Astrocyte of the hippocampus (primary cell): ENCODE measurements at places on chromosomes 6 and 20.
A peak's percentile ranks its signal among the peaks of the same experiment; 100 is the strongest.

DNA sequence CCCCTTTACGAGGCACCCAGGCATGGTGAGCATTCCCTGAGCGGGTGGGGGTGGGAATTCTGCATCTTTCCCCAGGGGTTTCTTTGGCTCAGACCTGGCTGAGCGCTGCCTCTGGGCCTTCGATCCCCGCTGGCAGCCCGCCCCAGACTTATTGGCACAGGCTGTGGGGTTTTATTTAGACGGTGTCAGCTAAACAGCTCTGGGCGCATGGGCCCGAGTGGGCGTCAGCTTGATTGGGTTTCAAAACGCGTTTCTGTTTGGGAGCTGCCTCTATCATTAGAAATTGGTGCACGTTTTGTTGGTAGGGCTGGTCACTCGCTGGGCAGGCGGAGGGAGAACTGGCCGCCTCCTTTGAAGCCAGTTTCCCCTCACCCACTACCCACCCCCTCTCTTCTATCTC lies 21.0 kb downstream of the PMEPA1 start:
- DNase-seq, result peak; percentile 68

GRCh38 chr6:10979603-10980002 lies 64.5 kb downstream of the ELOVL2 start:
- no peak for DNase-seq

GRCh38 chr6:74598462-74599393 lies 607.1 kb downstream of the COL12A1 start:
- DNase-seq, result no peak

GRCh38 chr20:50517817-50518154 lies 7.6 kb downstream of the PTPN1 start:
- DNase-seq, result no peak

GRCh38 chr6:79077715-79078074 lies 359 bp downstream of the PHIP start:
- DNase-seq, result no peak

- DNase-seq, result no peak
These were observed 258.1 kb downstream of the CLIC5 start for GRCh38 chr6:45757443-45758130.

GRCh38 chr6:2081155-2082138 lies 164.0 kb downstream of the GMDS start:
- peak; percentile 5 for DNase-seq

GRCh38 chr20:61636531-61637116 lies 384.6 kb downstream of the CDH4 start:
- DNase-seq, result no peak

DNA sequence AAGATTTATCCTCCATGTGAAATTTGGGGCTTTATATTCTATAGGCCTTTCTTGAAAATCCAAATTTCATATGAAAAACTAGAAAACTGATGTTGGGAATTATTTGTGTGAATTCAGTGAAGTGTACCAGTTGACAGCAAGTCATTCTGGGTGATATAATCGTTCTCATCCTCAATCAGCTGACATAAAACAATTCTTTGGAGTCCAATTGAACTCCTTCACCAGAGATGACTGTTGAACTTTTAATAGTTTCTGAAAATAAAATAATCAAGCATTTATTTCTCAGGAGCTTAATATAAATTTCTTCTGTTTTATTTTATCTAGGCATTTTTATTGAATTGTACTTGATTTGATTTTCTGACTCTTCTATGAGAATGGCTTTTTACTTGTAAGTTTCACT lies 92.6 kb downstream of the ADGRB3 start:
- DNase-seq, result no peak

DNA sequence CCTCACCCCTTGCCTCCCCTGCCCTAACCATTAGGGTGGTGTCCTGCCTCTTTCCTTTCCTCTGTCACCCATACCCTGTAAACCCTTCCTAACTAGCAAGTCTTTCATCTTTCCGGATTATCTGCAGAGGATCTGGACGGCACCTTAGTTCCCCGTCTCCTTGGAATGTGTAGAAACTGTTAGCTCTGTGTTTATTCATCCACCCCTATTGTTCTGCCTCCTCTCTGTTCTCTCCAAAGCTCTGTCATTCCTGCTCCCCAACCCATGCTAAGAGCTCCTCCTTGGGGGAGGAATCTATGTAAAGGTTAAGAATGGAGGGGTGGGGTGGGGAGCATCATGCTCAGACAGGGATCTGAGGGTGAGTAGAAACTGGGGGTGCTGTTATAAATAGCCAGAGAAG lies 39.4 kb upstream of the KCNK5 start:
- no peak for DNase-seq

DNA sequence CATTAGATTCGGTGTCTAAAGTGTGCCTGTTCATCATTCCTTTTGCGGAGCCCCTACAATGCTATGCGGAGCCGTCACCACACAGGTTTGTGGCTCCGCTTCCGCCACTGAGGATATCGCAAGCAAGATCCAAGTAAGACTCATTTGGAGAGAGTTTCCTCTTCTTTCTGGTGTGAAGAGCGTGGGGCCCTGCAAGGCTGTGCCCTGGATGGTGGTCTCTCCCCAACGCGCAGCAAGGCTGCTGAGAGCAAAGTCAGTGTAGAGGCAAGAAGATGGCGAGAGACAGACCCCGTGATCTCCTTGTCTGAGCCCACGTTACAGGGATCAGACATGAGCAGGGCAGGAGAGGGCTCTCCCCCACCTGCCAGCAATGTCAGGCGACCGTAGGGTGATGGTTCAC lies 96.3 kb upstream of the AFDN start:
- no peak for DNase-seq

GRCh38 chr6:162856885-162857284 lies 129.1 kb downstream of the PACRG start:
- peak; percentile 94 for DNase-seq

- peak; percentile 5 for DNase-seq
These were observed 448.0 kb downstream of the EYS start for GRCh38 chr6:65259059-65259458.

DNA sequence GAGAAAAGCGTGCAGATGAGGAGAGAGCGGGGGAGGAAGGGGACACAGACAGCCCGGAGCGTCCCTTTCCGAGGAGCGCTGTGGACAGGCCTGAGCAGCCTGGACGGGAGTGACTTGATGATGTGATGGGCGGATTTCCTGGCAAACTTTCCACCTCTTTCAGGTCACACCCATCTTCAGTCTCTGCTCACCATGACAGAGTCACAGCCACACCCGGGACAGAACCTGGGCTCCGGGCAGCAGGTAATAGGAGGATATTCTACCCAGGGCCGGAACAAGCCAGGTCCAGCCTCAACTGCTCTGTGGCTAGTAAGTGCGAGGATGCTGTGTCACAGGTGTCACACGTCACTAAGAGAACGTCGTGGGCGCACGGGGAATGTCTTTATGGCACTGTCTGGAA lies 84.3 kb downstream of the THBS2 start:
- DNase-seq, result no peak

- no peak for DNase-seq
These were observed 5.2 kb downstream of the AGPAT4 start for GRCh38 chr6:161268531-161269210.

GRCh38 chr6:141483598-141484061 lies 649.1 kb upstream of the GJE1 start:
- DNase-seq, result peak; percentile 53

DNA sequence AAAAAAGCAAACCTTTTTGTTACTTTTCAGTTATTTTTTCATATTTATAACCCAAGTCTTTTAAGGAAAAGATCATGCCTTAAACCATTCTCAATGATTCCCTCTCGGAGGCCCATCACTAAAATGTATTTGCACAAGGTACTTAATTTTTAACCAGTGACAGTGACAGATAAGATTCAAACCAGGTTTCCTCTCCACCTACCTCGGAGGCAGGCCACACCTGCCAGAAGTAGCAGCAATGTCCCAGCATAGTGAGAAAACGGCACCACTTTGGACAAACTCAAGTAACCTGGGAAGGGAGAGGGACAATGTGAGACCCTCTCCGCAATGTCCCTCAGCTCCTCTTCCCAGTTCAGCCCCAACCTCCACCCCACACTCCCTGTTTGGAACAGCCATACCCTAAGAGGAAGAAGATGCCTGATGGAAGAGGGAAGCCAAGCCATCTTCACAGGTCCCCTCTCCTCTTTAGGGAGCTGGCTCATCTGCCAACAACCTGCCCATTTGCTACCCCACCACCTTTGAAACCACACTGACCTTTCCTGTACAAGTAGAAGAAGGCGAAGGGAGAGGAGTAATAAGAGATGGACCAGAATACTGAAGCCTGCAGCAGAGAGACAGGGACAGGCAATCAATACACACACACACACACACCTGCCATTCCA lies 2.3 kb downstream of the ABHD16A start:
- DNase-seq, result no peak

- no peak for DNase-seq
These were observed 116.6 kb downstream of the PTPRK start for GRCh38 chr6:128403618-128404444.

- peak; percentile 41 for DNase-seq
These were observed 615.3 kb upstream of the BTBD3 start for GRCh38 chr20:11302436-11302835.

- DNase-seq, result no peak
These were observed 293.9 kb downstream of the RNGTT start for GRCh38 chr6:88669475-88669874.

GRCh38 chr6:68994521-68994920 lies 359.4 kb downstream of the ADGRB3 start:
- peak; percentile 36 for DNase-seq

DNA sequence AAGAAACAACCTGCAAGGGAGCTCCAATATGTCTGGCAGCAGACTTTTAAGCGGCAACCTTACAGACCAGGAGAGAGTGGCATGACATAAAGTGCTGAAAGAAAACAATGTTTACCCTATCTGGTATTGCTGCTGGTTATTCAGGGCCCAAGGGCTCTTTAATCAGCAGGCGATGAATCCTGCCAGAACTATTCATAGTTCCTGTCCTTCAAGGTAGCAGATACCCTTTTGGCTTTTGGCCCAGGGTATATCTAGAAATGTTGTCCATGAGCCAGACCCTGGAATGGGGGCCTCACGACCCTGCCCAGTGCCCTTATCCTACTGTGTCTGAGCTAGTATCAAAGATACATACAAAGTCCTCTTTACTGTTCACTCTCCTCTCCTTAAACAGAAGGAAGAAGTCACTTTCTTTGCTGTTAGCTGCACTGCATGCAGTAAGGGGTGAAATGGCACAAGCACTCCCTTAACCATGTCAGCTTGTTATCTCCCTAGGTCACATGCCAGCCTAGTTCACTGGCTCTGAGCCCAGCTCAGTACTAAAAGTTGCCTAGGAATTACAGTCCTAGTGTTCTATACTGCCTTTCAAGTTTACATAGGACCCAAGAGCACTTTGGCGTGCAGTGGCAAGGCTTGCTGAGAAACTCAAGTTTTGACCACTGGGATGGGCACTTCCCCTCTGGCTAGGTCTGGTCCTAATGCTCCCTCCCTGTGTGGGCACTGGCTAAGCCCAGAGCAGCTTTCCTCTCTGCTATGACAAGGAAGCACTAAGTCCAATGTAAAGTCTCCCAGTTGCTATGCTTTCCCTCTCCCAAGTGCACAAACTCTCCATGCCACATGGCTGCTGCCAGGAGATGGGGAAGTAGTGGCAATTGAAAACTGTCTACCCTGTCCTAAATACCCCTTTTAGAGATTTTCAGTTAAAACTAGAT lies 122.0 kb downstream of the HTR1B start:
- no peak for DNase-seq

GRCh38 chr6:150325066-150325772 lies 43.6 kb upstream of the IYD start:
- peak; percentile 22 for DNase-seq

DNA sequence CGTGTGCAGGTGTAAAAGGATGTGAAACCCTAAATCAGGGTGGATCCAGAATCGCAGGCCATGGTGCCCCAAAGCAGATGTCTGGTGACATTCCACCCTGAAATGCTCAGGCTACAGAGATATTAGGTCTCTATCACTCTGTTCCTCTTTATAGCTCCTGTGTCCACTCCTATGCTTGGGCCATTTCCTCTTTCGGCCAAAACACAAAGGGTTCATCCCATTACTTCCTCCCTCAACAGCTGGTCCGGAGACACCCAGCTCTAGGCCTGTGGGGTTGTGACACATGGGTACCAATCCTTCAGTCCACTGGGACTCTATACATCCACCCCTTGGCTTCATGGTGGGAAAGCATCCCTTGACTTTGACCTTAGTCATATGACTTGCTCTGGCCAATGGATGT lies 1.7 kb upstream of the SIGLEC1 start:
- DNase-seq, result no peak
